ENCODE measurements at places on chromosomes 2 and 18. TPM values are rescaled to one million over a fixed set of nuclear protein-coding genes. Genes with fewer than 3 reads are reported as not detected.

The ZAP70 gene
- 131 TPM for polyA plus RNA-seq

GRCh38 chr2:73291093-73291460 lies 2.3 kb downstream of the EGR4 start:
- peak overlapping the region; percentile 88 for H3K4me3 ChIP-seq
- H3K4me1 ChIP-seq = peaks cover 19% of the 10 kb centered on the region
- no peak overlapping the region for H3K27ac ChIP-seq

- peaks cover 13% of the 10 kb centered on the region for H3K4me1 ChIP-seq
- H3K27ac ChIP-seq = peak overlapping the region; percentile 99
- H3K27me3 ChIP-seq = no peaks in the 10 kb centered on the region
- H3K4me3 ChIP-seq = peak overlapping the region; percentile 100
Observed at GRCh38 chr2:95166065-95166763, 605 bp downstream of the ZNF2 start.

DNA sequence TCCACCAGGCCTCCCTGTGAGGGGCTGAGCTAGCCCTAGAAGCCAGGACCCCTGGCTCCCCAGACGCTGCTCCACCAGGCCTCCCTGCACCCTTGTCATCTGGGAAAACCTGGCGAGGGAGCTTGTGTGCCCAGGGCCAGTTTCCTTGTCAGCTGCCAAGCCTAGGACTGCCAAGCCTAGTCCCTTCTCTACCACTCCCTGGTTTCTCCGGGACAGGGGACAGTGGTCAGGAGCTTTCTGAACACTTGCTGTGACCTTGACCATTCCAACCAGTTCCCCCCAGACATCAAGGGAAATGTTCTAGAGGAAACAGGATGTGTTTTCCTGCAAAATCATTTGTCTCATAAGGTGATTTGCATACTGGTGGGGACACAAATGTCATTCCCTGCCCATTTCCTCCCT lies 41.3 kb upstream of the MRPL33 start:
- H3K4me3 ChIP-seq = no peak overlapping the region
- no peaks in the 10 kb centered on the region for H3K27me3 ChIP-seq
- no peak for DNase-seq
- H3K36me3 ChIP-seq = no peaks in the 10 kb centered on the region
- peaks cover 14% of the 10 kb centered on the region for H3K4me1 ChIP-seq

- H3K27me3 ChIP-seq = peaks cover 15% of the 10 kb centered on the region
- no peaks in the 10 kb centered on the region for H3K4me1 ChIP-seq
- no peak overlapping the region for H3K27ac ChIP-seq
- no peak for DNase-seq
Observed at GRCh38 chr18:11570769-11571412, 38.5 kb upstream of the SLC35G4 start.

The NT5C1B gene
- polyA plus RNA-seq = 1.1 TPM

- DNase-seq = no peak
- no peak overlapping the region for H3K4me3 ChIP-seq
- no peak overlapping the region for H3K27ac ChIP-seq
- H3K27me3 ChIP-seq = peaks cover 36% of the 10 kb centered on the region
- peaks cover 23% of the 10 kb centered on the region for H3K4me1 ChIP-seq
- no peaks in the 10 kb centered on the region for H3K36me3 ChIP-seq
Observed at GRCh38 chr18:58766946-58767345, 95.7 kb downstream of the MALT1 start.

The SPEG gene
- 2.7 TPM for polyA plus RNA-seq

DNA sequence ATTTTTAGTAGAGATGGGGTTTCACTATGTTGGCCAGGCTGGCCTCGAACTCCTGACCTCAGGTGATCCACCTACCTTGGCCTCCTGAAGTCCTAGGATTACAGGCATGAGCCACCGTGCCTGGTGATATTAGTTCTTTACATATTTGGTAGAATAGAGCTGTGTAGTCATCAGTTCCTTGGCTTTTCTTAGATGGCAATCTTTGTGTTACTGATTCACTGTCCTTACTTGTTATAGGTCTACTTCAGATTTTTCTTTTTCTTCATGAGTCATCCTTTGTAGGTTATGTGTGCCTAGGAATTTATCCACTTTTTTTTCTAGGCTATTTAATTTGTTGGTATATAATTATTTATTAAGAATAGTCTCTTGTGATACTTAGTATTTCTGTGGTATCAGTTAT lies 30.3 kb upstream of the ZSWIM2 start:
- no peak overlapping the region for H3K27ac ChIP-seq
- H3K4me3 ChIP-seq = no peak overlapping the region
- DNase-seq = no peak
- no peaks in the 10 kb centered on the region for H3K36me3 ChIP-seq
- no peaks in the 10 kb centered on the region for H3K4me1 ChIP-seq

The MDH1B gene
- polyA plus RNA-seq = 0.52 TPM

The DUSP2 gene
- polyA plus RNA-seq = 459 TPM

DNA sequence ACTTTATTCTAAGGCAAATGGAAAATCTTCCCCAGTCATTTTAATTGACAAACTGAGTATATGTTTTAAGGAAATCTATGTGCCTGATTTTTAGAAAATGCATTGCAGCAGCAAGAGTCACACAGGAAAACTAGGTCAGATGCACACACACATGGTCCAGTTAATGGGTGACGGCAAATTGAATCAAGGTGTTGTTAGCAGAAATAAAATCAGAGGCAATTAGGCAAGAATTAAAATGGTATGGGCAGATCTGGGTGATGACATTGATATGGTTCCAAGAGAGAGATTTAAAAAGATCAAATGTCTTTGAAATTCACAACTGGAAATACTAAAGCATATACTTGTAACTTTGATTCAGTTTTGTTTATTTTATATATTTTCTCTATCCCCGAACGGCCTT lies 174.2 kb upstream of the CDH19 start:
- no peaks in the 10 kb centered on the region for H3K27me3 ChIP-seq
- H3K4me1 ChIP-seq = no peaks in the 10 kb centered on the region
- DNase-seq = no peak
- no peaks in the 10 kb centered on the region for H3K36me3 ChIP-seq
- no peak overlapping the region for H3K4me3 ChIP-seq

DNA sequence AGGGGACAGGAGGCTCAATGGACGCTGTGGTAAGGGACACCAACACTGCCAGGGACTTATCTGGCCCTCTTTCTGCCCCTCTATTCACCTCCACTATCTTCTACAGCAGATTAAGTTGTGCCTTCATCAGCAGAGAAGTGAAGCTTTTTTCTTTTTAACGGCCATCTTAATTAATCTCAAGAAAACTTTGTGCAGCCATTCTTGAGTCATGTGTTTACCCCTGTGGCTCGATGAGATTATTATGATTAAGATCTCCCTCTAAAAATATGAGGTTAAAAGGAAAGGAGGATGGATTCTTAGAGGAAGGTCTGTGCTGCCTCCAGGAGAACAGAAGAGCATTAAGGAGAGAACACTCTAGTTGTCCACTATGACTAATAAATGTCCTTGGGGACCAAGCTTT lies 32.4 kb upstream of the DSC1 start:
- H3K27me3 ChIP-seq = no peaks in the 10 kb centered on the region
- no peaks in the 10 kb centered on the region for H3K4me1 ChIP-seq
- no peaks in the 10 kb centered on the region for H3K36me3 ChIP-seq

The REG3G gene
- not detected for polyA plus RNA-seq

DNA sequence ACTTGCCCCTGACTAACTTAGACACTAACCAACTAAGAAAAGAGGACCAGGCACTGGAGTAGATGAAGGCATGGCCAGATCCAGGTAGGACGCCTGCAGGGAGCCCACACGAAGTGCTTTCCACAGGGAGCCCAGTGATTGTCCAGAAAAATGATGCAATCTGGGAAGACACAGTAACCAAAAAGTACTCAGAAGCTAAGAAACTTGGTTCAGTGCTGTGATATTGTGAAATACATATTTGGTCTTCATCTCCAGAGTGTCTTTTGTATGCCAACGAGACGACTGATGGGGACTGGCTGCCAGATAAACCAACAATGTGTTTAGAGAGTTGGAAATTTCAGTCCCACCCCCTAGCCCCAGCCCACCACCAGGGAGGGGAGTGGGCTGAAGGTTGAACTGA lies 135.0 kb downstream of the SP3 start:
- no peak overlapping the region for H3K4me3 ChIP-seq
- no peak overlapping the region for H3K27ac ChIP-seq
- H3K27me3 ChIP-seq = no peaks in the 10 kb centered on the region
- no peaks in the 10 kb centered on the region for H3K4me1 ChIP-seq
- no peaks in the 10 kb centered on the region for H3K36me3 ChIP-seq

The RGPD4 gene
- not detected for polyA plus RNA-seq

- no peak overlapping the region for H3K4me3 ChIP-seq
- H3K27ac ChIP-seq = no peak overlapping the region
- no peak for DNase-seq
Observed at GRCh38 chr2:228987441-228988155, 283.5 kb downstream of the PID1 start.

DNA sequence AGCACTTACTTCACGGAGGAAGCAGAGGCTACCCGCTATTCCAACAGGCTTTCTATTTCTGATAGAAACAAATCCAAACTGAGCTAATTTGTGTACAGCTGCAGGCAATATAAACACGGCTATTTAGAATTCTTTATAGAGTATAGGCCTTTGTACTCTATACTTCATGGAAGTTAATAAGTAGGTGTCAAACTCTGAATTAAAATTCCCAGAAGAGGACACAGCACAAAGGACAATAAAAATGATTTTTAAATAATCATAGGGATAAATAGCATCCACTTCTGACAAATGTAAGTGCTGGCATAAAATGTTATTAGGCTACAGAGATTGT lies 261.5 kb downstream of the AFF3 start:
- H3K36me3 ChIP-seq = no peaks in the 10 kb centered on the region
- H3K4me3 ChIP-seq = no peak overlapping the region
- no peak for DNase-seq
- no peaks in the 10 kb centered on the region for H3K4me1 ChIP-seq
- H3K27ac ChIP-seq = no peak overlapping the region
- no peaks in the 10 kb centered on the region for H3K27me3 ChIP-seq

The LRRC30 gene
- not detected for polyA plus RNA-seq

GRCh38 chr2:196247976-196248280 lies 76.5 kb upstream of the STK17B start:
- H3K4me1 ChIP-seq = peaks cover 79% of the 10 kb centered on the region
- no peak overlapping the region for H3K4me3 ChIP-seq
- no peak for DNase-seq
- no peaks in the 10 kb centered on the region for H3K27me3 ChIP-seq

The HOXD13 gene
- polyA plus RNA-seq = not detected

DNA sequence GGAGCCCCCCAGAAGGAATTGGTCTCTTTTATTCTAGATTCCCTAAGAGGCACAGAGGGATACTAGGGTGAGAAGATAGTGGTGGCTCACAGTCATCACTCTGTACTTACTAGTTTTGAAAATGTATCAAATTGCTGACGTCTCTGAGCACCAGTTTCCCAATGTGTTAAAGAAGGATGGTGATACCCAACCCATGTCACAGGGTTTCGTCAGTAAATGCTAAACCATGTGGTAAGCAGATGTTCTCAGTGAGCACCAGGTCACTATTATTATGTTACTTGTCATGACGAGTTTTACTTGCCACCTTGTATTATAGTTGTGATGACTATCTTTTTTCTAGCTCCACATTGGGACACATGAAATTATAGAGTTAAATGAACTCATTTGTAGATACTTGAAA lies 54.7 kb downstream of the NEDD4L start:
- H3K27ac ChIP-seq = no peak overlapping the region
- no peak for DNase-seq
- H3K27me3 ChIP-seq = peaks cover 6% of the 10 kb centered on the region
- peaks cover 5% of the 10 kb centered on the region for H3K4me1 ChIP-seq
- H3K36me3 ChIP-seq = no peaks in the 10 kb centered on the region

The CEP76 gene
- 2.9 TPM for polyA plus RNA-seq

- H3K4me3 ChIP-seq = no peak overlapping the region
- H3K36me3 ChIP-seq = no peaks in the 10 kb centered on the region
- no peaks in the 10 kb centered on the region for H3K27me3 ChIP-seq
- H3K27ac ChIP-seq = no peak overlapping the region
- H3K4me1 ChIP-seq = no peaks in the 10 kb centered on the region
Observed at GRCh38 chr2:201969938-201970785, 63.5 kb upstream of the FZD7 start.

GRCh38 chr2:98502556-98503335 lies 58.1 kb downstream of the INPP4A start:
- H3K36me3 ChIP-seq = peaks cover 35% of the 10 kb centered on the region
- H3K4me1 ChIP-seq = peaks cover 60% of the 10 kb centered on the region
- no peaks in the 10 kb centered on the region for H3K27me3 ChIP-seq
- no peak for DNase-seq
- H3K4me3 ChIP-seq = peak overlapping the region; percentile 26

DNA sequence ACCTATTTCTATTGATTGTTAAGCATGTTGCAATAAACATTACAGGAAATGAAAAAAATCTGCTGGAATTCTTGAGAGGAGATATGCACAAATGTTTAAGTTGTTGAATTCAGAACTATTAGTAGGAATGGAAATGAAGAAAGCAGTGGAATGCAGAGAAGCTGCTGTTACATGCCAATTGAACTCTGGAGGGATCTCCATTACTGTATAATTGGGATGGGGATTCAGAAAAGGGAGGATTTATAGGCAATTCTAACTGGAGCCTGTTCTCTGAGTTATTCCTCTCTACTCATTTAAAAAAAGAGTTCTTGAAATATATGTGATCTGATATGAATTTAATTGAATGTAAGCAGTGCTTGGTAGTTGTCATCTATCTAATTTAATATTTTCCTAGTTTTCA lies 2.6 kb upstream of the ASXL3 start:
- H3K4me3 ChIP-seq = no peak overlapping the region
- peaks cover 9% of the 10 kb centered on the region for H3K27me3 ChIP-seq
- no peak for DNase-seq
- no peak overlapping the region for H3K27ac ChIP-seq

The CD207 gene
- not detected for polyA plus RNA-seq

DNA sequence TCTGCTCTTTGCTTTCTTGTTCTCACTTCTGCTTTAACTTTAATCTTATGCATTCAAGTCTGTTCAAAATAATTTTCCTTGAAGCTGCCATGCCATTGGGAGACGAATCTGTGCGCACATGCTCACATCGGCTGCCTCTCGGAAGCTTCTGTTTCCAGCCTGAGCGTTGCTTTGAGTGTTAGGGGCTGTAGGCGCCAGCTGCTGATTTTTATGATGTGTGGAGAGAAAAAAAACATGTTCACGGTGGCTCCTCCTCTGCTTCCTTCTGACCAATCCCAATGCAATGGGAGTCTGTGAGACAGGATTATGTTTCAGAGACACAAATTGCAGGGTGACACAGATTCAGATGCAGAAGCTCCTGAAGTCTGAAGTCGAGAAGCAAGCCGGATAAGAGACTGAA lies at the start of gene MC4R:
Gene MC4R, minus strand, starts transcription at position 180 of the 400 bp plus-strand sequence. CDS start 426 bp downstream, outside the sequence.
- no peak within 1 kb of the TSS for H3K27ac ChIP-seq
- DNase-seq = no peak
- H3K4me3 ChIP-seq = no peak within 1 kb of the TSS
- no peaks in the 10 kb centered on the region for H3K27me3 ChIP-seq
- H3K36me3 ChIP-seq = no peaks in the 10 kb centered on the region

- no peaks in the 10 kb centered on the region for H3K27me3 ChIP-seq
- peaks cover 54% of the 10 kb centered on the region for H3K4me1 ChIP-seq
- H3K36me3 ChIP-seq = peaks cover 23% of the 10 kb centered on the region
Observed at GRCh38 chr18:57621246-57621604, 411 bp downstream of the NARS1 start.

DNA sequence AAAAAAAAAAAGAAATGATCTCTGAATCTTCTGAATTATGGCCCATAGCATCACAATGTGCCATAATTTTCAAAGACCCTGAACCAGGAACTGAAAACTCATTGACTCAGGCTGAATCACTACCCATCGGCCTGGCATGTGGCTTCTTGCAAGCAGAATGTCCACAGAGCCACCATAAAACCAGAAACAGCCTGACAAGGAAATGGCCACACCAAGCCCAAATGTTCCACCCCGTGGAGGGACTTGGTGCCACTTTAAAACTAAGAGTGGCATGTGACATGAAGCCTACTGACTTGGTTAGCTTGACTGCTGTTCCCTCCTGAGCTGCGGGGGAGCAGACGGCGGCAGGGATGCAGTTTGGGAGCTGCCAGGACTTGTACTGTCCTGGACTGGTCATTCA lies 71.2 kb upstream of the RBM44 start:
- no peak overlapping the region for H3K4me3 ChIP-seq
- no peak for DNase-seq
- H3K36me3 ChIP-seq = peaks cover 39% of the 10 kb centered on the region
- no peaks in the 10 kb centered on the region for H3K27me3 ChIP-seq
- no peak overlapping the region for H3K27ac ChIP-seq
- H3K4me1 ChIP-seq = peaks cover 61% of the 10 kb centered on the region
